Renal cortex interstitium (tissue), 15 donors: ENCODE measurements at places on chromosomes 7 and 10. TPM values are rescaled to one million over a fixed set of nuclear protein-coding genes. Genes with fewer than 3 reads are reported as not detected.

Gene CALHM1
- polyA plus RNA-seq = 0.08 TPM

Gene SAMD9L
- 3.5 TPM for polyA plus RNA-seq

Gene PGAM2
- polyA plus RNA-seq = 1.8 TPM

Gene CAMK1D
- polyA plus RNA-seq = 13.0 TPM

Gene CREB5
- polyA plus RNA-seq = 10.3 TPM

Gene NFKB2
- polyA plus RNA-seq = 22.9 TPM

Gene UNC5B
- 42.2 TPM for polyA plus RNA-seq

Gene ITIH2
- polyA plus RNA-seq = 1.2 TPM

Gene RAB11FIP2
- 66.1 TPM for polyA plus RNA-seq

Gene ANKRD30A
- polyA plus RNA-seq = not detected

Gene ZPBP
- 0.32 TPM for polyA plus RNA-seq

Gene RAMP3
- 9.5 TPM for polyA plus RNA-seq

Gene INMT
- polyA plus RNA-seq = 1.4 TPM

Gene PLXNA4
- polyA plus RNA-seq = 14.9 TPM

Gene HYAL4
- polyA plus RNA-seq = 0.18 TPM

Gene MAT1A
- polyA plus RNA-seq = 0.88 TPM

Gene MEIG1
- polyA plus RNA-seq = 1.1 TPM

Gene AKR1C1
- 20.4 TPM for polyA plus RNA-seq

Gene ZNF800
- polyA plus RNA-seq = 17.6 TPM

Gene KLHL7
- polyA plus RNA-seq = 51.2 TPM

Gene GPR15LG
- polyA plus RNA-seq = 0.17 TPM

Gene FAM25C
- polyA plus RNA-seq = not detected

Gene FBXL15
- polyA plus RNA-seq = 12.5 TPM

Gene CHST3
- 14.1 TPM for polyA plus RNA-seq

Gene WIPF3
- polyA plus RNA-seq = 5.4 TPM

Gene IFIT1B
- 0.11 TPM for polyA plus RNA-seq

Gene OPN4
- not detected for polyA plus RNA-seq

Gene MYO1G
- 0.83 TPM for polyA plus RNA-seq

Gene LMOD2
- 0.06 TPM for polyA plus RNA-seq

Gene PANK1
- polyA plus RNA-seq = 42.0 TPM

Gene GRID1
- polyA plus RNA-seq = 1.8 TPM

Gene WNT2
- polyA plus RNA-seq = 1.3 TPM

Gene SMKR1
- polyA plus RNA-seq = 2.5 TPM

Gene ZP3
- polyA plus RNA-seq = 4.9 TPM

Gene ANKRD16
- 12.5 TPM for polyA plus RNA-seq

Gene ARMC3
- 14.1 TPM for polyA plus RNA-seq
